Kidney glomerular epithelial cell (primary cell): ENCODE measurements at places on chromosomes 3 and 15.
A peak's percentile ranks its signal among the peaks of the same experiment; 100 is the strongest.

DNA sequence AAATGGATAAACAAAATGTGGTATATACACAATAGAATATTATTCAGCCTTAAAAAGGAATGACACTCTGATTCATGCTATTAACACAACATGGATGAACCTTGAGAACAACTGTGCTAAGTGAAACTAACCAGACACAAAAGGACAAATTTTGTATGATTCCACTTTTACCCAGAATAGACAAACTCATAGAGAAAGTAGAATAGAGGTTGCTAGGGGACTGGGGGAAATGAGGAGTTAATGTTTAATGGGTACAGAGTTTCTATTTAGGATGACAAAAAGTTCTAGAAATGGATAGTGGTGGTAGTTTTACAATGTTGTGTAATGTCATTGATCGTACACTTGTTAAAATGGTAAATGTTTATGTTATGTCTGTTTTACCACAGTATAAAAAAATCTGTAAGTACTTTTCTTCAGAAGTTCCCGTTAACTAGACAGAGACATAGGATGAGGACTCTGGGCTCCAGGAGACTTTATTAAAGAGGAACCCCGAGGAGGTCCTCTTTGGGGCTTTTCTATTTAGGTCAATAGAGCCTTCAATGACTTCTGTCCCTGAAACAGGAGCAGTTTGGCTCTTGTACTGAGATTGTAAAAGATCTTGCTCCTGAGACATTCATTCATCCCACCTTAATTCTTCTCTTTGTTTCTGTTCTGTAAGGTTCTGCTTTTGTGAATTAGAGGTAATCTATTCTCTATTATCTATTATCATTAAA lies 24.5 kb downstream of the ABHD6 start:
- DNase-seq: no peak

GRCh38 chr3:34183611-34184340 lies 385.3 kb downstream of the PDCD6IP start:
- no peak for DNase-seq

DNA sequence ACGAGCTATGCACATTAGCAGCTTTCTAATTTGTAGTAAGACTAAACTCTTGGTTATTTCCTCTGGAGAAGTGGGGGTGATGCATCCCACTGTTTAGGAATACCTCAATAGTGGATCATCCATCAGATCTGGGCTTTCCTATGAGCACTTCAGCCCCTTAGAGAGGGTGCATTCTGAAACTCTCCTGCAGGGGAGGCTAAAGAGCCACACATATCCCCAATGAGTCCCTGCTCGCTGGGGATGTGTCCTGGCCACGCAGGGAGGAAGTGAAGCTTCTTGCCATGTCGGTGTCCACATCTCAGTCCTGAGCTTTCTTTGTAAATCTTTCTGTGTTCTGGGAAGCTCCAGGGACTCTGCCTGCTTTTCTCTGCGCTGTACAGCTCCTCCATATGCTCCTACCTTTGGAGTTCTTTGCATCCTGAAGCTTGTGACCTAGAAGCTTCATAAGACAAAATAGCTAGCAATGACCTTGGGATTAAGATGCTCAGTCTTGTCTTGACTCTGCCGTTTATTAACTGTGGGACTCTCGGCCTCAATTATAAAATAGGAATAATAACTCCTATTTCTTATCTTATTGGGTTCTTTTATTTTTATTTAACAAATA lies 28.3 kb upstream of the MASP1 start:
- peak; percentile 76 for DNase-seq

- no peak for DNase-seq
Measured at GRCh38 chr3:146223401-146224373, 27.2 kb downstream of the PLSCR4 start.

DNA sequence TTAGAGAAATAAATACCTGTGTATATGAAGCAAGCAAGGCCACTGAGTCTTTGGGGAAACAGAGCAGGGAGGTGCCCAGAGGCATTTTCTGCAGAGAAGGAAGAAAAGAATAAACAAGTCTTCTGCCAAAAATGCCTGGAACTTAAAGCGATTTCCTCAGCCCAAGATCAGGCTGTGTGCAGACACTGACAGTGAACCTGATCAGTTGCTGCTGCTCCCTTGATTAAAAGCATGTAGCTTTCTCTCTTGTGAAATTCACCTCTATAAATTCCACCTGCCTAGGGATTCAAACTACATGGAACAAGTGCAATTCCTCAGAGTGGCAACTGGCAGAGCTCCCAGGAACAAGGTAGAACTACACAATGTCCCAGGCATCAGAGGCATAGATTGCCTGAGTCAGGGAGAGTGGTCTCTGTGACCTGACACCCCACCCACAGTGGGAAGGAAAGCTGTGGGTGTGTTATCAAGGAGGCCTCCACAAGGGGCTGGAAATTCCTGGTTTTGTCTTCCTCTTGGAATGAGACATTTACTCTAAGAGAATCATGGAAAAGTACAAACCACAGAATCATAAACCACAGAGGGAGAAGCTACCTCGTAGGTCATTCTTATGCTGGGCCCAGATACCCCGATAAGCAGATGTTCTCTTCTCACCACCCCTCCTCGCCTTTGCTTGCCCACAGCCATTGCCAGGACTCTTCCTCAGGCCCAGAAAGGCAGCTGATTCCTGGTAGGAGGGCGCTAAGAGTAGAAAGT lies 1.8 kb upstream of the ZBTB38 start:
- DNase-seq: peak; percentile 79

- no peak for DNase-seq
Measured at GRCh38 chr3:193875601-193876321, 260.2 kb upstream of the HES1 start.

GRCh38 chr3:160973067-160973809 lies 131.9 kb downstream of the B3GALNT1 start:
- DNase-seq: no peak

- DNase-seq: no peak
Measured at GRCh38 chr3:45227071-45227820, 1.2 kb upstream of the TMEM158 start.

DNA sequence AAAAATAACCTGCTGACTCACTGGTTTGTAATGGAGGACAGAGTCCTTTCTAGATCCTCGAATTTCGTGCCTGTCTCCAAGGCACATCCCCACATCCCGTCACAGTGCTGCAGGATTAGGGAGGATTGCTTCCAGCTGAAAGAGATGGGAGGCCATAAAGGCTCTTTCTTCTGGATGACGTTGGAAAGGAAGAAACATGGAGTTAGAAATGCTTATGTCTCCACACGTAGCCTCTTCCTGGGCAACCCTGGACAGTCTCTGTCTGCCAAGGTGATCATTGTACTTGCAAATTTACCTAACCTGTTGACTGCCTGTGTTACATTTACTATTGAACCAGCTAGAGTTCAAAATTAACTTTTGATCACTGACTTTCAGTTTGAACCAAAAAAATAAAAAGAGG lies 27.6 kb upstream of the VILL start:
- DNase-seq: peak; percentile 12

DNA sequence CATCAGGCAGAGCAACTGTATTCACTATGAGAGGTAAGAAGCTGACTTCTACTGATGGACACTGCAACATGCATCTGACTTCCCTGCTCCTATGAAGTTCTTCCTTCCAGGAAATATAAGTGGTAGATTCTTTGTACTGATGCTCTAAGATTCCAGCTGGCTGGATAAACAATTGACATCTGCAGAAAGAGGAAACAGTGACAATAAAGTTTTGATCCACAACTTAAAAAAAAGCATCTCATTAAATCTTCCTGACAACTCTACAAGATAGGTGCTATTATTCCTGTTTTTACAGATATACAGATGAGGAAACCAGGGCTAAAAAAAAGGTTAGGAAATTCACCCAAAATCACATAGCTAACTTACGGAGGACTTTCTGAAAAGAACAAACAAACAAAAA lies 142.8 kb downstream of the VPS13C start:
- no peak for DNase-seq

DNA sequence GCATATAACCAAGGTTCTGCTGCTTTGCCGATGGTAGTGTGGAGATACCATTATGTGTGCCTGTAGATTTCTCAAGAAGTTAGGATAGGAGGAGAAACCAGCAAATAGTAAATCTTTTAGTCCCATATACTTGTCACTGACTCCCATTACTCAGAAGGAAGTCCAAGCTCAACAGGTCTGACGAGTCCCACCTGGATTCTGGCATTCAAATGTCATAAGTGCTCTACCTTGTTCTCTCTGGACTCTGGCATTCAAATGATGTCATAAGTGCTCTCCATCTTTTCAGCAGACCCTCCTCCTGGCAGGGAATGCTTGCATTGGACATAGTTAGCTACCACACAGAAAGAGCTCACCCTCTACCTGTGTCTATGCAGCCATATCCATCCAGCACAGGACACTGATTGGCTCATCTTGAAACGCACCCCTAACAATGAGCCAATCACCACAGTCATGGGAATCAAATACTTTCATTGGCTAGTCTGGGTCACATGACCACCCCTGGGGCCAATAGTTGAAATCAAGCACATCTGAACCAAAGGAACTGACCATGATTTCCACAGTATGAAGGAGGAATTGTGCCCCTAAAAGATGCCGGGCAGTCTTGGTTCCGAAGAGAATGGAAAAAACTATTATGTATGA lies 205.0 kb upstream of the ADAMTS9 start:
- DNase-seq: no peak

- DNase-seq: no peak
Measured at GRCh38 chr3:159346271-159346903, 544.5 kb downstream of the MFSD1 start.

DNA sequence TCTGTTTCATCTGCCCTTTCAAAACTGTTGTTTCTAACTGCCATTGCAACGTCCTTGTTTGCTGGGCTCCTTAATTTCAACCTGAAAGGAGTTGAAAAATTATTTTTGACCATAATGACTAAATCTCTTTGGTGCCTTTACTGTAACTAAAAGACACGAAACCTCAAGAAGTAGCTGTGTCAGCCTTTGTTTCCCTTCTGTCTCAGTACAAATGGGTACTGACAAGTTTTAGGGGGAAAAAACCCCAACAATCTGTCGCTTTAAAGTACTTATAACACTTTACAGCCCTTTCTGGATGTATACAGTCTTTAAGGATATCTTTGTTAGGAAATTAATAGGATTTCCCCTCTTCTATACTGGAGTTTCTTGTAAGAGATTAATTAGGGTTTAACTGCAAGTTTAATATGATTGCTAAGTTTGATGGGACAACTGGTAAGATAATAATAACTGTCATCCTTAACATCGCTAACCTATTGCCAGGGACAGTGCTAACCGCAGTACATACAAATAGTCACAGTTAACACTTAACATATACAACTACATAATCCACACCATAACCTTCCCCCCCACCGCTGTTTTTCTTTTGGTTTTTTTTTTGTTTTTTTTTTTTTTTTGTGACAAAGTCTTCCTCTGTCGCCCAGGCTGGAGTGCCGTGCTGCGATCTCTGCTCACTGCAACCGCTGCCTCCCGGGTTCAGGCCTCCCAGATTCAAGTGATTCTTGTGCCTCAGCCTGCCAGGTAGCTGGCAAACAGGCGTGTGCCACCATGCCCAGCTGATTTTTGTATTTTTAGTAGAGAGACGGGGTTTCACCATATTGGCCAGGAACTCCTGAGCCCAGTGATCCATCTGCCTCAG lies 1.7 kb downstream of the GXYLT2 start:
- DNase-seq: no peak

GRCh38 chr3:72004749-72005292 lies 219.9 kb upstream of the PROK2 start:
- DNase-seq: peak; percentile 26

DNA sequence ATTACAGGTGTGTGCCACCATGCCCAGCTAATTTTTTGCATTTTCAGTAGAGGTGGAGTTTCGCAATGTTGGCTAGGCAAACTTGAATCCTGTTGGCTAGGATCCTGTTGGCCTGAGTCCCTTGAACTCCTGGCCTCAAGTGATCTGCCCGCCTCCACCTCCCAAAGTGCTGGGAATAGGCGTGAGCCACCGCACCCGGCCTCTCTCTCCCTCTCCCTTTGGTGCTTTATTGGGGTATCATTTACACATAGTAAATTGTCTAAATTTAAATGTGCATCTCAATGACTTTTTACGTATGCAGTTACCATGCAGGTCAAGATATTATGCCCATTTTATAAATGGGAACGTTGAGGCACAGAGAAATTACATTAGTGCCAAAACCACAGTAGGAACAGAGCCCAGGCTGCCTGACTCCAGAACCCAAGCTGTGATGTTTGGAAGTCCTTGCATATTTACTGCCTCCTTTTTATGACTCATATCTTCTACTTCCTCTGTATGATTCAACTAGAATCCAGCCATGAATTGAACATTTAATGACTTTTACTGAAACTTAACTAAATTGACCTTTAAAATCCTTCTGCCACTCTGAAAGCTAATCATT lies 34.0 kb upstream of the RPP14 start:
- DNase-seq: peak; percentile 65

DNA sequence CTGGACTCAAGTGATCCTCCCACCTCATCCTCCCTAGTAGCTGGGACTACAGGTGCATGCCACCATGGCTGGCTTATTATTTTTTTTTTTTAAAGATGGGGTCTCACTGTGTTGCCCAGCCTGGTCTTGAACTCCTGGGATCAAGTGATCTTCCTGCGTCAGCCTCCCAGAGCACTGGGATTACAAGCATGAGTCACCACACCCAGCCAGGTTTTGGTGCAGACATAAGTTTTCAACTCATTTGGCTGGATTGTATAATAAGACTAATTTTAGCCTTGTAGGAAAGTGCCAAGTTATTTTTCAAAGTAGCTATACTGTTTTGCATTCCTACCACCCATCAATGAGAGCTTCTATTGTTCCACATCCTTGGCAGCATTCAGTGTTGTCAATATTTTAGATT lies 32.1 kb downstream of the BUB1B start:
- no peak for DNase-seq

DNA sequence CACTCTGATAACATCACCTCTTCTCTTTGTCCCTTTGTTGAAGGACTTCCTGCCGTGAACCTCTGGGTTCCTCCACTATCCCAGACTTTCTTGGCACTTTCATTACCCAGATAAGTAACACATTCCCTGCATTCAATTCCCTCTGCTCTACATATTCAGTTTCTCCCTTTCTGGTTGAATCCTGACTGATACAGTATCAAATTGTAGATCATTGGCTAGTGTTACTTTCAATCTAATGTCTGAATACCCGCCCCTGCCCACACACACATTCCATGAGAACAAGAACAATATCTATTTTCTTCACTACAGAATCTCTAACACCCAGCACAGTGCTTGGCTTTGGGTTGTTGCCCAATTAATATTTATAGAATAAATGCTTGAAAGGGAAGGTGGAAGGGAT lies 163.5 kb downstream of the ABHD5 start:
- DNase-seq: peak; percentile 47

DNA sequence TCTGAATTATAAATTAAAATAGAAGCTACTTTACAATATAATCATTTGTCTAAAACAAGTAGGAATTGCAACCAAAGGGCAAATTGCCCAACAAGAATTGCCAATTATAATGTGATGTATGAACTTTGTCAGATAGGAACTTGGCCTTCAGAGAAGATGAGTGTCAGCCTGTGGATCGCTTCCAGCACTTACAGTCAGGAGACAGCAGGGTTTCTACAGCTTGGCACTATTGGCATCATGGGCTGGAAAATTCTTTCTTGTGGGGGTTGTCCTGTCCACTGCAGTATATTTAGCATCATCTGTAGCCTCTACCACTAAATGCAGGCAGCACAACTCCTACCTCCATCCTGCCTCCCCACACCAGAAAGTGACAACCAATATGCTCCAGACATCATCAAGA lies 48.1 kb upstream of the CRBN start:
- DNase-seq: no peak
